ENCODE measurements at places on chromosomes 5 and 9.

GRCh38 chr5:111856876-111857466 lies 100.0 kb upstream of the NREP start:
- DNase-seq: no peak

DNA sequence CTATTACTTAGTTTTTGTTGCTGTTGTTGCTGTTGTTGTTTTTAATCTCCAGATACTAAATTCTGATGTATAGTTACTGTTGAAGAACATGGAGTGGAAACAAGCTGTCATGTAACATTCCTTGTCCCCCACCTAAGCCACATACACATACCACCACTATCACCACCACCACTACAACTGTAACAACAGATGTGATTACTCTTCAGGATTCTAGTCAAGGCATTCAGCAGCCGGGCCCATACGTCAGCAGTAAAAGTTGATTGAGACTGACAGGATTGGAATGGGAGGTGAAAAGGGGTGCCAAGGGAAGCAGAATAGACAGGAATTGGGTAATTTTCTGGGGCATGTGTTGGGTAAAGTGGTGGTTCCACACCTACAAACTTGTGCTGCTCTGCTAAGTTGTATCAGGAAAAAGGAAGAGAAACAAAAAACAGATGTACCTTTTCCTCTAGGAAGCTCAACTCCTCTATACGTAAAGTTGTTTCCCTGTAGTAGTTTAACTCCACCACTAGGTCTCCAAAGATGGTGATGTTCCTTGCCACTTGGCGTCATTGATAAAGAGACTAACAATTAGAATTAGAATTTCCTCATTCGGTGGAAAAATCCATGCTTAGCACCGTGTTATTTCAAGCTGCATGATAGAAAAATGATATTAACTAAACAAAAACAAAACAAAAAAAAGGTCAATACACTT lies 138.6 kb downstream of the ARRDC3 start:
- DNase-seq: no peak

DNA sequence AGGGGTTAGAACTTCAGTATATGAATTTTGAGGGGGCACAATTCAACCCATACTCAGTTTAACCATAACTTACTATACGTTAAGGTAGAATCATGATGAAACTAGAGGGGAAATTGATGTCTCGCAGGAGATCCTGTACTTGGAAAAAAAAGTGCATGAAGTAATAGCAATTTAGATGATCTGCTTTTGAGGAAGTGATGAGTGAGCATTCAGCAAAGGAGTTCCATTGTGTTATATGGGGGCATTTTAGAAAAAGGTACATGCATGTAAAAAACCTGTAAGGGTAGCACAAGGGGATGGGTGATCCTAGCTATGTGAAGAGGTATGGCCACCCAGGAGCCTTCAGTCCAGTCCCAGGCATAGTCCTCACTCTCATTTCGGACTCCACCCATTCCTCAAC lies 14.8 kb upstream of the TMC1 start:
- DNase-seq: no peak

- no peak for DNase-seq
Measured at GRCh38 chr9:91032121-91032531, 230.5 kb downstream of the SYK start.

DNA sequence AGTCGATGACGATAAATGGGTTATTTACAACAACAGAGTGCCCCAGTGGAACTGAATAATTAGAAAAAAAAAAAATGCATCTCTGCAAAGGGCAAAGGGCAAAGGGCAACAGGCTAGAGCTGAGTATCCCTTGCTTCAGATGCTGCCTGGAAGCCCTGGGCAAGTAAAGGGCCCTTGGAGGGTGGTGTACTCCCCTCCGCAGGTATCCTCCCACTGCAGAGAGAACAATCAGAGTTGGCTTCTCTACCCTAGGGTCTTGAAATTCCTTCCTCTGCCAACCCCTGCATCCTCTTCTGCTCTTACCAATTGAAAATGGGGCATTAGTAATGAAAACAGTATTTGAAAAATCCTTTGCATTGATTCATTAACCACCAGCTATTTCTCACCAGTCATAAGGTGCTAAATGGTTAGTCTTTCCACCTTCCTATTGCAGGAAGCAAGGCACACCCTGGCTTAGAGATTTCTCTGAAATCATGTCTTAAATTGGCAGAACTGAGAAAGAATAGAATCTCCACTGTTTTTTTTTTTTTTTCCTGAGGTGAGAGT lies 122.6 kb downstream of the SEMA6A start:
- DNase-seq: no peak

Data from activated T-helper 9 cell treated with anti-CD3 and anti-CD28 coated beads, Interleukin-2, amount 50 U/mL, for 16 hours (primary cell).